ENCODE measurements at places on chromosomes 4 and X. TPM values are rescaled to one million over a fixed set of nuclear protein-coding genes. Genes with fewer than 3 reads are reported as not detected.
A peak's percentile ranks its signal among the peaks of the same experiment; 100 is the strongest.

- DNase-seq, result no peak
Observed at GRCh38 chr4:155208258-155209054, at the start of gene NPY2R. TSS of gene NPY2R (plus strand) at chr4:155208636. CDS start at chr4:155213940, 5,304 bp downstream.

- DNase-seq, result peak; percentile 74
Observed at GRCh38 chrX:74242050-74242449, 61.9 kb upstream of the ZCCHC13 start.

DNA sequence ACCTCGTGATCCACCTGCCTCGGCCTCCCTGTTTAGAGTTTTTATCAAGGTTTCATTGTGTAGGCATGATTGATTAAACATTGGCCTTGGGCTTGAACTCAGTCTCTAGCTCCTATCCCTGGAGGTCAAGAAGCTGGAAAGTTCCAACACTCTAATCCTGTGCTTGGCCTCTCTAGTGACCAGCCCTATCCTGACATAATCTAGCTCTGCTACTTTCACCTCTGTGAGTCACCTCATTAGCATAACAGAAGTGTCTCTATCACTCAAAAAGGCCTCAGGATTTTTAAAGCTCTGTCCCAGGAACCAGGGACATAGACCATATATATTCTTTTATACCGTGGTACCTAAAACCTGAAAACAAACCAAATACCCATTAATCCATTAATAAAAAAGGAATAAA, 377.5 kb downstream of the CENPC start:
- no peak for DNase-seq

- peak; percentile 58 for DNase-seq
Observed at GRCh38 chrX:40105835-40106675, 8.3 kb upstream of the BCOR start.

GRCh38 chr4:70183940-70184246, 11.6 kb upstream of the ODAM start:
- DNase-seq, result no peak

GRCh38 chr4:53593765-53594164, 2.5 kb upstream of the LNX1 start:
- DNase-seq, result no peak

Gene GALNTL6
- not detected for total RNA-seq

Gene PABPC1L2B
- not detected for total RNA-seq

Data from dermis blood vessel endothelial cell (primary cell).